AG04450 (cell line): ENCODE measurements at places on chromosomes 7 and 10.

DNA sequence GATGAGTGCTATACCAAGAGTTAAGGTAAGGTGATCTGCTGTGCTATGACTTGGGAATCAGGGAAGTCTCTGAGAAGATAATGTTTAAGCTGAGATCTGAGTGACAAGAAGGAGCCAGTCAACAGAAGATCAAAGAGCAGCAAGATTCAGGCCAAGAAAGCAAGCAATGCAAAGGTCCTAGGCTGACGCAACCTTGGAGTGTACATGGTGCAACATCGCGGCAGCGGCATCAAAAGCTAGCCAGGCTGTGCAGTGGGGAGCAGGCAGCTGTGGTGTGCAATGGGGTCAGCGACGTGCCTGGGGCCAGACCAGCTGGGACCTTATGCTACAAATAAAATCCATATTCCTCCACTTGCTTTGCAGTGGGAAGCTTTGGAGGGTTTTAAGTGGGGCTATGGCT is 324.1 kb downstream of the LRMDA start:
- DNase-seq, result no peak

DNA sequence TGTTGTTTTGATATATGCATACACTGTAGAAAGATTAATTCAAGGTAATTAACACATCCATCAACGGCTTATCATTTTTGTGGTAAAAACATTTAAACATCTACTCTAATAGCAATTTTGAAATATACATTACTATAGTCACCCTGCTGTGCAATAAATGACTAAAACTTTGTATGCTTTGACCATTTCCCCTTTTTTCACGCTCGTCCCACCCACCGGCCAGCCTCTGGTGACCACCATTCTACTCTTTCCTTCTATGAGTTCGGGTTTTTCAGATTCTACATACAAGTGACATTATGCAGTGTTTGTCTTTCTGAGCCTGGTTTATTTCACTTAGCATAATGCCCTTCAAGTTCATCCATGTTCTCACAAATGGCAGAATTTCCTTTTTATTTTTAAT is 21.3 kb downstream of the CYCS start:
- DNase-seq, result no peak

- no peak for DNase-seq
Measured at GRCh38 chr7:133575726-133576440, 323.0 kb downstream of the EXOC4 start.

- no peak for DNase-seq
Measured at GRCh38 chr10:107616463-107617410, 452.2 kb upstream of the SORCS1 start.

DNA sequence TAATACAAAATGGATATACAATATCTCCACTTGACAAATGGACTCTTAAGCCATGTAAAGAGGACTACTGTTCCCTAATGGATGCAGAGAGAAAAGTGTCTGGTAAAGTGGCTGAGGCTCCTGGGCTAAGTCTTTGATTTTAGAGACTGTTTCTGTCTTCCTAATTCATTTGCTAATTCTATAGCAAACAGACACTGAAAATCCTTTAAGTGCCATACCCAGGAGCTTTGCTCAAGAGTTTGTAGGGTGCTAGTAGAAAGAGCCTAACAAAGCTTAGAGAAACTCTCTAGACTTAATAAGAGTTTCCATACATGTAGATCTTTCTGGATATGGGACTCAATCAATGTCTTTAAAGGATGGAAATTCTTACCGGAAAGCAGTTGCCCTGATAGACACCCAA is 16.7 kb downstream of the CEP55 start:
- DNase-seq, result no peak

GRCh38 chr10:106608066-106608465 is 556.4 kb downstream of the SORCS1 start:
- no peak for DNase-seq

DNA sequence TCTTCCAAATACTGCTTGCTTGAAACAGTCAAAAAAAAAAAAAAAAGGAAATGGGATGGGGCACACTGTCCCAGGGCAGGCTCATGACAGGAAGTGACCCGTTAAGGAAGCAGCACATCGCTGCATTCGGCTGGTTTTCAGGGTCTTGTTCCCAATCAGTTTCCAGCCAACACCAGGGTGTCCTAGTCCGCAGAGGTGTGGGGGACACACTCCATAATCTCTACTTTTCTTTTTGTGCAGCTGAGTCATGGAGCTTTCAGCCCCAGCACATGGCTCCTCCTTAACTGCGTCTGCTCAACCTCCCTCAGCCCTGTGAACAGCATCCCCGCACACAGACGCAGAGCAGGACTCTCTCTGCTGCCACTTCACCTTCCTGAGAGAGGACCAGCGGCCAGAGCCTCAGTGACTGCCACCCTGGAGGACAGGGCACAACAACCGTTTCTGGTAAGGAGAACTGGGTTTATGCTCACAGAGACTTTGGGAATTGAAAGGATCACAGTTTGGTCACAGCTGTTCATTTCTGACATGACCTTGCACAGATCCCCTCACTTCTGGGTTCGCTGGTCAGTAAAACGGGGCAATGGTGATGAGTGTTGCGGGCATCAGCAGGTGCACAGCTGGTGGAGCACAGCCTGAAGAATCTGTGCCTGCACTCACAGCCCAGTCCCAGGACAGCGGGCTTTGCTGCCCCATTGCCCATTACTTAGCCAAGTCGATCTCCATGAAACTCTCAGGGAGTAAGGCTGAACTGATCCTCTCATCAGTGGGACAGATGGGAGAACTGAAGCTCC is at the start of gene GIMAP5:
Gene GIMAP5, plus strand, starts transcription at position 154 of the 791 bp plus-strand sequence. CDS start 3,467 bp downstream, outside the sequence.
- no peak for DNase-seq

DNA sequence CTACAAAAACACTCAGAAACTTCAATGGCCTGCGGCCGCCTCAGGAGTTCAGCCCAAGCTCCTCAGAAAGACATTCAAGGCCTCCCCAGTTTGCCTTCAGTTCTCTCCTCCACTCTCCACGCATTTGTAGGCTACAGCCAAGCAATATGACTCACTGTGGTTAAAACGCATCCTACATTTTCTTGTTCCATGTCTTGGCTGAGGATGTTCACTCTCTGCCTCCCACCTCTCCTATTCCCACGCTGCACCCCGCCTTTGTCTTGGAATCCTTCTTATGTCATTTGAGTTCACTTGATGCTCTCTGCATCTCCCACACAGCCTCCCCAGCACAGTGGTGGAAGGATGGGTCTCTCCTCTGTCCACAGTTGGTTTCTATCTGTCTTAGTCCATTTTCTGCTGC is 184.8 kb downstream of the NPSR1 start:
- no peak for DNase-seq

GRCh38 chr7:108452707-108453106 is 3.5 kb downstream of the NRCAM start:
- no peak for DNase-seq

GRCh38 chr7:1060315-1061072 is 16.1 kb downstream of the GPR146 start:
- no peak for DNase-seq

- DNase-seq, result no peak
Measured at GRCh38 chr7:141651417-141651816, 50.5 kb downstream of the DENND11 start.

DNA sequence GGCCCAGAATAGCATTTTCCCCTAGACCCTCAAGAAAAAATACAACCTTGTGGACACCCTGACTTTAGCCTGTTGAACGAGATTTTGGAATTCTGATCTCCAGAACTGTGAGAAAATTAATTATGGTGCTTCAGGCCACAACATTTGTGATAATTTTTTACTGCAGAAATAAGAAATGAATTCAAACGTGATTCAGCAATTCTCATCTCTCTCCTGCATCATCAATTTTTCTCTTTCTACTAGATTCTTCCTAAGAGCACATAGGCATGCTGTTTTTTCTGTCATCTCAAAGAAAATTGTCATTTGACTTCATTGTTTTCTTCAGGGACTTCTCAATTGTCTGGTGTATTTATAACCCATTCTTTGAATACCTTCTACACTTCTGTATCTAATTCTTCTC is 8.9 kb upstream of the AKR1C2 start:
- DNase-seq, result no peak

DNA sequence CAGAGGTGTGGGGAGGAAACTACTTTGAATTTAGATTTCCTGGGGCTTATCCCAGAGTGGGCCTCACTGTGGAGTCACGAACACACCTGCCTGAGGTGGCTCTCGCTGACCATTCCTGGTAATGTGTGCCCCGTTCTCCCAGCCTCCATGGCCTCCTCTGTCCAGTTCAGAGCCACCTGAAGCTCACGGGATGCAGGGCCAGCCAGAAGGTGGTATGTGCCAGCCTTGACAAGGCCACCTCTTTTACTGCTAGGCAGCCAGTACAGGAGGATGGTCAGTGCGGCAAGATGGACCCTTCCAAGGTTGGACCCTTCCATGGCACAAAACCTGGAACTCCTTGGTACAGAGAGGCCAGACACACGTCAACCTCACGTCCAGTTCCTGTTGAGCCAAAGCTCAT is 210.3 kb downstream of the DNAJB6 start:
- no peak for DNase-seq

GRCh38 chr7:32958046-32959025 is 1.1 kb downstream of the FKBP9 start:
- DNase-seq, result no peak

DNA sequence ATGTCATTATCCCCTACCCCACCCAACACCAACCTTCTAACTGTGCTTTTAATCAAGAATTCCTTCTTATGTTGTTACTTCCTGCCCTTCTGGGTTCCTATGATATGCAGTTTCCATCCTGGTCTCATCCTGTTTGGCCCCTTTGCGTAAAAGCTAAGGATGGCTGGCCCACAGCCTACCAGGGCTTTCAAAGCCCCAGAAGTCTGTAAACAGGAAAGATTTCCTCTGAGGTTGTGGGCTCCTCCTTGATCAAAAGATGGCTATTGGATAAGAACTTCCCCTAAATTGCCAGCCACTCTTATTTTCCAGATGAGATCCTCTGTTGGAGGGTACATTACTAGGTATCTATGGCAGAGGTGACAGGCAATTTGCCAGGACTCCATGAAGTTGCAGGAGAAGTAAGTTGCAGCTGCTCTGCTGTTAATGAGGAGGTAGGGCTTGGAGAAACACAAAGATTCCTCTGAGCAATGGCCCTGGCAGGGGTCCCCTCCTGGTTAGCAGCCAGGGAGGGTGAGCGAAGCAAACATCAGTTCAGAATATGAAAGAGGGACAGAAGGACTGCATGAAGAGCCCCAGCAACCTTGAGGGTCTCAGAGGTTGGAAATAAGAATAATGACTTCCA is 32.1 kb downstream of the NRP1 start:
- no peak for DNase-seq

- no peak for DNase-seq
Measured at GRCh38 chr10:83647526-83647925, 491.8 kb upstream of the GHITM start.

- DNase-seq, result no peak
Measured at GRCh38 chr7:154859747-154860620, 142.9 kb downstream of the PAXIP1 start.

- DNase-seq, result peak; percentile 69
Measured at GRCh38 chr7:136086712-136087111, 109.6 kb upstream of the MTPN start.

- DNase-seq, result no peak
Measured at GRCh38 chr7:85226361-85227085, 39.7 kb upstream of the SEMA3D start.

GRCh38 chr10:67603701-67604100 is 92.3 kb downstream of the CTNNA3 start:
- DNase-seq, result no peak

- DNase-seq, result no peak
Measured at GRCh38 chr10:389836-390448, 254.7 kb downstream of the ZMYND11 start.

- DNase-seq, result no peak
Measured at GRCh38 chr7:149748076-149748874, 25.1 kb downstream of the ZNF467 start.

DNA sequence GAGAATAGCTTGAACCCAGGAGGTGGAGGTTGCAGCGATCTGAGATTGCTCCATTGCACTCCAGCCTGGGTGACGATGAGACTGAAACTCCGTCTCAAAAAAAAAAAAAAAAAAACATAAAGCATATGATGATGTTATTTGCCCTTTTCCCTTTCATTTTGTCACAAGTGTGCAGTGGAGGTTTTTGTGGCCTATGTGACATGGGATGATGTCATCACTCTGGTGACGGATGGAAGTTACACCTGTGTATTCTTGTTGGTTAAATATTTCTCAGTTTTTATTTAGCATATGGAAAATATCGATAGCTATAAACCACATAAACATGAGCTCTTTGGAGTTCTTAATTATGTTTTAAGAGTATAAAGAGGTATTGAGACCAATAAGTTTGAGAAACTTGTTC is 71.8 kb upstream of the EMX2 start:
- no peak for DNase-seq

- no peak for DNase-seq
Measured at GRCh38 chr10:43765516-43765915, 116.8 kb upstream of the ZNF32 start.

DNA sequence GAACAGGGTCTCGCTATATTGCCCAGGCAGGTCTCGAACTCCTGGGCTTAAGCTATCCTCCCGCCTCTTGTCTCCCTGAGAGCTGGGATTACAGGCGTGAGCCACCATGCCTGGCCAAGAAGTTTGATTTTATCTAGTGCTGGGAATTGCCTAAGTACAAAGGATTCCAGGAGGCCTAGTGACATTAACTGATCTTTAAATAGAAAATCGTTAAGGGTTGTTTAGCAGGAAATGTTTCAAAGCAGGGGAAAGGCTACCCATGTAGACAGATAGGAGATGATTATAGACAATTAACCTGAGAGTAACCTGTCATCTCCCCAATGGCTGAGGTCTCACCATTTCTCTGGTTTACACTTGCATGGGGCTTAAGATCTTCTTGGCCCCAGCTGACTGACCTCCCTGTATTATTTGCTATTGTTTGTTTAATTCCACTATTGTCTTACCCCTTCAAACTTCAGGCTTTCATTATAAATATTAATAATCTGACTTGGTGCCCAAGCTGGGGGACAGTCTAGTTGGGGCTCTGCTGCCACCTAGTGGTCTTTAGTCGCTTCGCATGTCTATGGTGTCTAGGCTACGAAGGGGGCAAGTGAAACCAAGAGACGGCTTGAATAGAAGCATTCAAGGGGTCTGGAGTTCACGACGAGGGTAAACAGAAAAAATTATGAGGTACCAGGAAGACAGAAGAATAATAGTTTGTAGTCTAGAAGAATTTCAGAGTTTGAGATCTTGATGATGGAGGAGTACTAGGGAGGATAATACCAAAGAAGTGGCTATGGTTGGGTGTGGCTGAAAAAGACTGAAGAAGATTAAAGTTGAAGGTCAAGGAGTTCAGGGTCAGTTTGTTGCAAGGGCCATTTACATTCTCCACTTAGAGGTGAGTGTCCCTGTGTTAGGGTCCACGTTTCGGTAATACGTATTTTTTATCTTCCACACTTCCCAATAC is 40.4 kb upstream of the BPGM start:
- DNase-seq, result no peak

DNA sequence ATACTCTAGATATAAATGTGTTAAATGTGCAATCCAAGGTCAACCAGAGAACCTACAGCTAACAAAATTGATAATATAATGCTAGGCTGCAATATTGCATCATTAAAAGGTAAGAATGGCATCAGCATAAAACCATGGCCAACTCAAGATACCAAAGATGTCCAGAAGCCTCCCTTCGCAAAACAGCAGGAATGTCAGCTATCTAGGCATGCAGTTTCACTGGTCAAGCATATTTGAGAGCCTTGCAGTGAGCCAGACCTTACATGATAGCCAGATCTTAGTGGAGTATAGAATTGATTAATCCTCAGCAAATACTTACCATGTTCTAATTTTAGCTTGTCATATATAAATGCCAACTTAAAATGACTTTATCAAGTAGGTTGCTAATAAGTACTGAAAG is 138.8 kb downstream of the ZEB1 start:
- DNase-seq, result no peak

GRCh38 chr7:27462575-27463270 is 200.0 kb downstream of the HIBADH start:
- no peak for DNase-seq
